Spleen (tissue), 13 donors: ENCODE measurements at places on chromosomes 2 and 18. TPM values are rescaled to one million over a fixed set of nuclear protein-coding genes. Genes with fewer than 3 reads are reported as not detected.

SF3B6 gene
- 47.2 TPM for total RNA-seq

TM4SF20 gene
- total RNA-seq = not detected

DNA sequence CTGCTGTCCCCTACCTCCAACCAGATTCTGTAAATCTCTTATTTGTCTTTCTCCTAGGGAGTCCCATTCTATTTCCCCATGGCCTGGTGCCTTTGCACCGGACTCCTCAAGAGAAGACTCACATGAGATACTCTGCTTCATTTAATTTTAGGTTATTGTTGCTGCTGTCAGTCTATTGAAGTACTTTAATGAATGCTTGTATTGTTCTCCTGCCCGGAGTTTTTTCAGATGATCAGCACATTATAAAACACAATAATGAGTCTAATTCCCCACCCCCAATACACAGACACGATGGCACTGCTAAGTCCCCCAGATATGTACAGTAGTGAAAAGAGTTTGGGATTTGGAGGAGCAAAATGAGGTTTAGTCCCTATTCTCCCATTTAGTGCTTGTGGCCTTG is 58.9 kb downstream of the HAUS1 start:
- H3K27ac ChIP-seq = no peak overlapping the region
- no peaks in the 10 kb centered on the region for H3K4me1 ChIP-seq
- no peaks in the 10 kb centered on the region for H3K27me3 ChIP-seq

- no peak for DNase-seq
- no peaks in the 10 kb centered on the region for H3K4me1 ChIP-seq
- no peaks in the 10 kb centered on the region for H3K36me3 ChIP-seq
- H3K4me3 ChIP-seq = no peak overlapping the region
Observed at GRCh38 chr2:185202945-185203528, 535.6 kb upstream of the FSIP2 start.

MIB1 gene
- 27.0 TPM for total RNA-seq

ALPG gene
- not detected for total RNA-seq

GRCh38 chr2:145760781-145761649 is 1241.1 kb upstream of the ZEB2 start:
- H3K27ac ChIP-seq = no peak overlapping the region
- DNase-seq = no peak
- H3K4me1 ChIP-seq = no peaks in the 10 kb centered on the region
- H3K36me3 ChIP-seq = no peaks in the 10 kb centered on the region
- no peak overlapping the region for H3K4me3 ChIP-seq

IL18RAP gene
- total RNA-seq = 145 TPM
